ENCODE measurements at places on chromosomes 5 and 9.

DNA sequence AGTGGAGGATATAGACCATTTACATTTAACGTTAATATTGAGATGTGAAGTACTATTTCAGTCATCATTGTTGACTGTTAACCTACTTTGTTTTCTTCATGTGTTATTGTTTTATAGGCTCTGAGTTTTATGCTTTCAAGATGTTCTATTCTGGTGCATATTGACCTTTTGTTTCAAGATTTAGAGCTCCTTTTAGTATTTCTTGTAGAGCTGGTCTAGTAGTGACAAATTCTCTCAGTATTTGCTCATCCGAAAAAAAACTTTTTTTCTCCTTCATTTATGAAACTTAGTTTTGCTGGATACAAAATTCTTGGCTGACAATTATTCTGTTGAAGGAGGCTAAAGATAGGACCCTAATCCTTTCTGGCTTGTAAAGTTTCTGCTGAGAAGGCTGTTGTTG, 91.3 kb downstream of the INVS start:
- no peak for DNase-seq

DNA sequence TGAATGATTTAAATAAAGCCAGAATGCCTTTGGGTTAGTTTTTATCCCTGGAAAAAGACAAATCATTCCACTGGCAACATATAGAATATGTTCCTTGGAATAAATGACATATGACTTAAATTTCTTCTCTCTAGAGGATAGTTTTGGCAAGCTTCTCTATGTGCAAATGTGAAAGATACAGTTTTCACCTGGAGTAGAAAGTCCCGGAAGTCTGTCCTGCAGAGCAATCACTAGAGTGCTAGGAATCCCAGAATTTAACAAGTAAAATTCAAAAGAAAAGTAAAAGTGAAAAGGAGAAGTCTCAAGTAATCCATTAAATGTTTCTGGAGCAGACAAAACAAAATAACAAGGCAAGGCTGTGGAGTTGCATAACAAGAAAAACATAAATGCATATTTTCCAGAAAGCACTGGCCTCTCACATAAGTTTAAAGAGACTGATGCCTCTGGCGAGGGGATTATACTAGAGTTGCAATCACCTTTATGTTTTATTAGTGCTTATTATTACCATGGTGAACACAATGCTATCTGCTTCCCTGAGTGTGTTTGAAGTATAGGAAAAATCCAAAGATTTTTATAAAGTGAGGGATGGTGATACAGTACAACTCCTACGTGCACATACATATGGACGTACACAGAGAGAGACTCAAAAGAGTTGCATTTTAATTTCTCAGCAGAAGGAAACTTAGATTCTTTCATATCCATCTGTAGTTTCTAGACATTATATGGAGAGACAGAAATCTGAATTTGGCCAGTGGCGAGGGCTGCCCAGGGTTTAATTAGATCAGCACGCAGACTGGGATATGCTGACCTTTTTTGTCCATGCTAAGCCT, 188.3 kb upstream of the ANKRD55 start:
- no peak for DNase-seq

- DNase-seq, result no peak
Observed at GRCh38 chr9:84463272-84463671, 122.7 kb upstream of the SLC28A3 start.

DNA sequence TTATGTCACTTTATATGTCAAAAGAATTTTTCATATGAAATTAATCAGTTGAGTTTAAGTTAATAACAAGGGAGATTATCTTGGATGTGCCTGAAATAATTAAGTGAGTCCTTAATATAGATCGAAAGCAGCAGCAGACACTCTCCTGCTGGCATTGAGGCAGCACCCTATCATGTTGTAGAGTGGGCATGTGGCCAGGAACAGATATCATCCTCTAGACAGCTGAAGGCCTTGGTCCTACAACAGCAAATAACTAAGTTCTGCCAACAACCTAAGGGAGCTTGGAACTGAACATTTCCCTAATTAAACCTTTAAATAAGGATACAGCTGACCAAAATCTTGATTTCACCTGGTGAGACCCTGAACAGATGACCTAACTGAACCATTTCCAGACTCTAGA, 25.8 kb upstream of the UGT3A1 start:
- no peak for DNase-seq

DNA sequence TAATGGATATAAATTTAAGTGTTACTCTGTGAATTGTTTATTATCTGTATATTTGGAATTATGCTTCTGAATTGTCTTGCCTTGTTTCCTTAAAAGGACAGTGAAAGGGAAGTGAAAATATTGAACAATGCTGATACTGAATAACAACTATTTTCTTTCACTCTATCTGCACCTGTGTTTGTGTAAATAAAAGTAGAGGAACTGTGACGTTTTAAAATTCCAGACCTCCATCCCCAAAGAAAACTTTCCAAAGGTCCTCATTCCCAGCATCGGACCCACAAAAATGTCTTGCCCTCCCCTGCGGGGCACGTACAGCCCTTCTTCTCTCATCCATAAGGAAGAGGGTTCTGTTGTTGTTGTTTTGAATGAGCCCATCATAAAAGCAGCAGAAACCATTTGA, 100.0 kb downstream of the NLN start:
- no peak for DNase-seq

- no peak for DNase-seq
Observed at GRCh38 chr9:4237748-4238511, 61.9 kb downstream of the GLIS3 start.

GRCh38 chr5:135312255-135312935, 86.6 kb downstream of the MACROH2A1 start:
- no peak for DNase-seq

DNA sequence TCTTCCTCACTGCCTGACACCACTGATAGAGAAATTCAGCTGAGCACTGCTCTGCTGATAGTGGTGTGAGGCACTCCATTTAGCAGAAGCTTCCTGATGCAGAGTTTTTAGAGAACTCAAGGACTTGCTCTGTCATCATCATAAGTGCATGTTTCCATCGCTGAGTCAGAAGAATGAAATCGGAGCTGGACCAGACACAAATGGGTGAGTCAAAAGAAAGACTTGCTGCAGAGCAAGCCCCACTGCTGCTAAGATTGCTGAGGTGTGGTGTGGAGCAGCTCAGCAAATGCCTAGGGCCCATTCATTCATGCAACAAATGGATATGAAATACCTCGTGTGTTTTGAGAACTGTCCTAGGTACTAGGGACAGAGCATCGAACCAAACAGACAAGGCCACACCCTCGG, 410.2 kb upstream of the SLC30A5 start:
- no peak for DNase-seq

All from CD4-positive, alpha-beta T cell (primary cell).